ENCODE measurements at places on chromosomes 13 and 19.

DNA sequence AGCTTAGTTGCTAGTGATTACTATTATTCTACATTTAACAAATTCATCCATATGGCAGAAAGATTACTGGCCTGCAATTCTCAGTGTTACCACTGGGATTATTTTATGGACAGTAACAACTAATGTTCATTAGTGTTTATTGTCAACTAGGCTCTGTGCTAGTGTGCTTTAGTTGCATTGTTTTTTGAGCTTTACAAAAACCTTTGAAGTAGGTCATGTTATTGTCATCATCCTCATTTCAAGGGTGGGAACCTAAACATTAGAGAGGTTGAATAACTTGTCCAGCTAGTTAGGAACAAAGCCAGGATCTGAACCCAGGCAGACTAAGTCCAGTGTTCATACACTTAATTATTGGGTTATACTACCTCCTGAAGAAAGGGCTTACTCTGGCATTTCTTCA is 27.8 kb upstream of the TDRD3 start:
- DNase-seq: no peak

- no peak for DNase-seq
These were observed 1.2 kb downstream of the PLEKHA4 start for GRCh38 chr19:48867123-48867745.

DNA sequence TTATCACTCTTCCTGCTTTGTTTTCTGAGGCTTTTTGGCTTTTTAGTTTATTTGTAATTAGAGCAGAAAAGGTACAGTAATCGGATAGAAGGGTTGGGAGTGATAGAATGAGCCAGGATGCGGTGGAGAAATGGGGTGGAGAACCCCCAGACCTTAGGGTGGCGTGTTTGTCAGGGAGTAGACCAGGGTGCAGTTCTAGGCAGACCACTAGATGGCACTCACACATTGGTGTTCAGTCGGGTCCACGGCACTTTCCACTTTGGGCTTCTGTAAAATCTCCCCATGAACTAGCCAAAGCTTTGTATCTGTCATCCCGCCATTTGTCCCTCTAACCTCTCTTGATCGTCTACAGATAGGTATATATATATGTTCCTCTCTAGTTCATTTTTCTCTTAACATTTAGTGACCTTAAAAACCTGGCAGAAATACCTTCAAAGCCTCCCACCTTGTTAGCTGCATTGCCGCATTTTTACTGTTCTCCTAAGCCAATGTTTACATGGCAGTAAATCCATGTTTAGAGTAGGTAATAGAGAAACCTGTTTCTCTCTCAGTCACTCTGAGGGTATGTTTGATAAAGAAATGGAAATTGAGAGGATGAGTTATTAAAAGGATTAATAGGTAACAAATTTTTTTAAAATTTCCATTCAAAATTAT is 154.9 kb downstream of the TM9SF2 start:
- DNase-seq: peak; percentile 64

DNA sequence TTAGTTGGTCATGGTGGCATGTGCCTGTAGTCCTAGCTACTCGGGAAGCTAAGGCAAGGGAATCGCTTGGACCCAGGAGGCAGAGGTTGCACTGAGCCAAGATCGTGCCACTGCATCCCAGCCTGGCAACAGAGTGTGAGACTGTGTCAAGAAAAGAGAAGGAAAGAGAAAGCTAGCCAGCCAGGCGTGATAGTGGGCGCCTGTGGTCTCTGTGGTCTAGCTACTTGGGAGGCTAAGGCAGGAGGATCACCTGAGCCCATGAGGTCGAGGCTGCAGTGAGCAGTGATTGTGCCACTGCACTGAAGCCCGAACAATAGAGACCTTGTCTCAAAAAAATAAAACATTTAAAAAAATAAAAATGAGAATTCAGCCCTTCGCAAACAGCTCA is 33.3 kb downstream of the TIMM13 start:
- peak; percentile 57 for DNase-seq

DNA sequence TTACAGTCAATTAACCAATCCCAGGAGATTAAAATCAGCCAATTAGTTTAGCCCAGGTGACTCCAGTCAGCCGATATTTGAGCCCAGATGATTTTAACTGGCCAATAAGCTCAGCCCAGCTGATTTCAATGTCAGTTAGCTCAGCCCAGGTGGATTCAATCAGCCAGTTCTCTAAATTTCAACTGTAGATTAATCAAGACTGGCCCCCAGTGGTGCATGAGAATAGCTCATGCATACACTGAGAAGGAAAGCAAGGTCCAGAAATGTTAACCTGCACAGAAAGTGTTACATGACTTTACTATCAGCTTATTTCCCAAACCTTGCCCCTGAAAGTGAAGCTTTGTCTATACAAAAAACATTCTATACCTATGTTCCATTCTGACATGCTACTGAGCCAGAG is 55.4 kb upstream of the ZNF724 start:
- DNase-seq: no peak

GRCh38 chr19:38666663-38667511 is 19.4 kb downstream of the ACTN4 start:
- DNase-seq: no peak

- no peak for DNase-seq
These were observed 143.9 kb upstream of the TSC22D1 start for GRCh38 chr13:44719857-44720671.

- DNase-seq: no peak
These were observed 26.9 kb upstream of the KL start for GRCh38 chr13:32989290-32989667.

- DNase-seq: no peak
These were observed 18.8 kb downstream of the FLT1 start for GRCh38 chr13:28475916-28476725.

- DNase-seq: no peak
These were observed 44.9 kb downstream of the ZNF611 start for GRCh38 chr19:52689843-52690368.

DNA sequence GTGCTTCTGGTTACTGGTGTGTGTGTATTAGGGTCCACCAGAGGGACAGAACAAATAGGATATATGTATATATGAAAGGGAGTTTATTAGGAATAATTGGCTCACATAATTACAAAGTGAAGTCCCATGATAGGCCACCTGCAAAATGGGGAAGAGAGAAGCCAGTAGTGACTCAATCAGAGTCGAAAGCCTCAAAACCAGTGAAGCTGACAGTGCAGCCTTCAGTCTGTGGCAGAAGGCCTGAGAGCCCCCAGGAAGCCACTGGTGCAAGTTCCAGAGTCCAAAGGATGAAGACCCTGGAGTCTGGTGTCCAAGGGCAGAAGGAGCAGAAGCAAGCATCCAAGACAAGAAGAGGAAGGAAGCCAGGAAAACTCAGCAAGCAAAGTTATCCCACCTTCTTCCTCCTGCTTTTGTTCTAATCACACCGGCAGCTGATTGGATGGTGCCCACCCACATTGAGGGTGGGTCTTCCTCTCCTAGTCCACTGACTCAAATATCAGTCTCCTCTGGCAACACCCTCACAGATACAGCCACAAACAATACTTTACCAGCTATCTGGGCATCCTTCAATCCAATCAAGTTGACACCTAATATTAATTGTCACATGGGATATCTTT is 21.7 kb upstream of the SCEL start:
- DNase-seq: no peak

- DNase-seq: no peak
These were observed 114.5 kb downstream of the SLC7A1 start for GRCh38 chr13:29480893-29481525.

- no peak for DNase-seq
These were observed 72.5 kb upstream of the MRI1 start for GRCh38 chr19:13691569-13692435.

GRCh38 chr13:39201180-39201579 is 162.9 kb downstream of the NHLRC3 start:
- no peak for DNase-seq

GRCh38 chr13:26469602-26470001 is 87.9 kb upstream of the WASF3 start:
- DNase-seq: no peak

DNA sequence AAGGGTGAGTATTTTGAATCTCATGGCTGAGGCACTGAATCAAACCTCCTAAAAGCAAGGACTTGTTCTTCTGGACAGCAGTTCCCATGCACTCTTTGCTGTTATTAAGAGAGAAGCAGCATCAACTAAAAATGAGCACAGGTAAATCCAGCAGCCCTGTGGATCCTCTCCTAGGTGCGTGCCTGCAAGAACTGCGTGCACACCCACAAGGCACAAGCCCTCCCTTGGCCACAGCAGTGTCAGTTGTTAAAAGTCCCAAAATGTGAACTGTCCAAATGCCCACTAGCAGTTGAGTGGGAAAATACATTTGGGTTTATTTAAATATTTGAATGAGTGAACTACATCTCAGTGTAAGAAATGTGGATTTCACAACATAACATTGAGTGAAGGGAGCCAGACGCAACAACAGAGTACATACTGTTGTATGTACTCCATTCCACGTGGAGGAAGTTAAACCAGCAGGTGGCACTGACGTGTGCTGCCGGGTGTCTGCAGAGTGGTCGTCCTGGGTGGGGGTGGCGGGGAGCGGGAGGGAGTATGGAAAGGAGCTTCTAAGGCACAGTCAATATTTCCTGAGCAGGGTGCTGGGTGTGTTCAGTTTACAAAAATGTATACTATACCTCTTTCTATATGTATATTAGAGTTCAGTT is 266.4 kb downstream of the NALCN start:
- no peak for DNase-seq

- DNase-seq: no peak
These were observed 58.7 kb downstream of the RNF17 start for GRCh38 chr13:24822640-24823039.

DNA sequence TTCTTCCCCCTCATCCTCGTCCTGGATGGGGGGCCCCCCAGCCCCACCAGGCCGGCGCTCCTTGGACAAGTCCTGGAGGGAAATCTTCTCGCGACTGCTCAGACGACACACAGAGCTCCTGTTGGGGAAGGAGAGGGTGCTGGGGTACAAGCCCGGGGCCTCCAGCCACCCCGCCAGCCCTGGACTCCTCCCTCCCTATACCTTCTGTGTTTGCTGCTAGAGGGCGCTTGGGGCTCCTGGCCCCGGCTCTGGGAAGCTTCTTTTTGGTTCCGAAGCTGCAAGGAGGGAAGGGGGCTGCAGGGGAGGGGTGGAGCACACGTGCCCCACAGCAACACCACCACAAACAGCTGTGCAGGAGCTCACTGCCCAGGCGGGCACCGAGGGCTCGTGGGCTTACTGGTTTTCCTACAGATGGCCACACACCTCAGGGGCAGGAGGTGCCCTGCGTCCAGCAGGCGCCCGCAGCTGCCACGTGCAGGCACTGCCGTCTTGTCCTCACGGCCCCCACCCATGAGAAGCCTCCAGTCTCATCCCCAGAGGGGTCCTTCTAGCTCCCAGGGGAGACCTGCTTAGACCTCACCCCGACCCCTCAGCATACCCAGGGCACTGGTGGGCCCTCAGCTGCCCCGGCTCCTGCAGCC is 20.5 kb downstream of the EPS8L1 start:
- no peak for DNase-seq

- peak; percentile 78 for DNase-seq
These were observed at the start of gene FLT3LG for GRCh38 chr19:49473868-49474541. Gene FLT3LG (plus strand): TSS chr19:49474215. CDS start chr19:49474640, 425 bp downstream.

GRCh38 chr19:51147663-51148062 is 5.6 kb downstream of the SIGLEC7 start:
- no peak for DNase-seq

GRCh38 chr19:36141039-36141927 is 1.4 kb downstream of the CAPNS1 start:
- peak; percentile 76 for DNase-seq

- peak; percentile 36 for DNase-seq
These were observed 192.8 kb upstream of the TSC22D1 start for GRCh38 chr13:44768775-44769581.

GRCh38 chr19:53424968-53425597 is 6.7 kb upstream of the ZNF761 start:
- DNase-seq: peak; percentile 44

- no peak for DNase-seq
These were observed 17.5 kb downstream of the ZC3H13 start for GRCh38 chr13:46035066-46035465.

GRCh38 chr19:6707658-6708018 is 12.8 kb downstream of the C3 start:
- no peak for DNase-seq

- no peak for DNase-seq
These were observed 46.5 kb downstream of the MLLT1 start for GRCh38 chr19:6233056-6233826.

GRCh38 chr19:22523940-22524339 is 101.8 kb upstream of the ZNF98 start:
- DNase-seq: no peak

DNA sequence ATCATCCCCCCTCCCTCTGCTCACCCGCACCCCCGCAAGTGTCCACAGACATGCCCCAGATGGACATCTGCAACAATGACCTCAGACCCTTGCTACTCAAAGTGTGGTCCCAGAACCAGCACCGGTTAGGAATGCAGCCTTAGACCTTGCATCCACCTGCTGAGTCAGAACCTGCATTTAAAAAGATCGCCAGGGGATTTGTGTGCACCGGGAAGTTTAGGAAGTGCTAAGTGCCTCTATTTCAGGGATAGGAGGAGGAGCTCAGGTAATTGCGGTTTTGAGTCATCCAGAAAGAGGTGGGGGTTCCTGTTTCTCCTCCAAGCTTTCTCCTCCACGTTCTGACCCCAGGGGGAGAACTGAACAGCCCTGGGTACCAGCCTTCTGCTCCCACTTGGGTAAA is 46.2 kb downstream of the CACNA1A start:
- DNase-seq: no peak
